ENCODE measurements at places on chromosomes 3 and 15.

DNA sequence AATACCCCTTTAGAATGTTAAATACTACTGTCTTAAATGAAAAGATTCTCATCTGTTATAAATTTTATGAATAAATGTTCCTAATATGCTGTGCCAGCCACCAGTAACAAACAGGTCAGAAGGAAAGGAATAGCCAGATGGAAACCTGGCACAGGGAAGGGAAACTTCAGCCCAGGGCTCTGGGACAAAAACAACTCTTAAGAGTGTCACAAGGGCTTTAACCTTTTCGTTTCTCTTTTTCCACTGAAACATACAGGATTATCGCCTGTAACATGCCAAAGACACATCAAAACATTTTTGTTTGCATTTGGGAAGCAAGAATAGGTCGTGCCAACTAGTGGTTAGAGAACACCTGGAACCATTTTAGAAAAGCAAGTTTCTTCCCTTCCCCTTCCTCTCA lies 109.0 kb upstream of the NEDD4 start:
- DNase-seq, result no peak

DNA sequence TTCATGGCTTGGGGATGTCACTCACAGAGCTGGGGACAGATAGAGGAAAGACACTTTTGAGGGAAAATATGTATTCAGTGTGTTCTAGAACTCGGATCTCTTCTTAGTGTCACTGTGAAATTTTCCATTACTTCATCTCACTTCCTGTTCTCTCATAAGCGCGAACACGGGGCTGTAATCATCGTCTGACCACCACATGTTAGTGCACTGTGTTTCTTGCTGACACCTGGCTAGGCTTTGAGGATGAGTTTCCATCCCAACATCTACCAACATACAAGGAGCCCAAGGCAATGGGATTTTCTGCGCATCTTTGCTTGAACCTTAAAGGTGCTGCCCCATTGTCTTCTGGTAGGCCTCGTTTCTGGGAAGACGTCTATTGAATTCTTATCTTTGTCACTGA lies 84.0 kb downstream of the LIPC start:
- DNase-seq, result no peak

DNA sequence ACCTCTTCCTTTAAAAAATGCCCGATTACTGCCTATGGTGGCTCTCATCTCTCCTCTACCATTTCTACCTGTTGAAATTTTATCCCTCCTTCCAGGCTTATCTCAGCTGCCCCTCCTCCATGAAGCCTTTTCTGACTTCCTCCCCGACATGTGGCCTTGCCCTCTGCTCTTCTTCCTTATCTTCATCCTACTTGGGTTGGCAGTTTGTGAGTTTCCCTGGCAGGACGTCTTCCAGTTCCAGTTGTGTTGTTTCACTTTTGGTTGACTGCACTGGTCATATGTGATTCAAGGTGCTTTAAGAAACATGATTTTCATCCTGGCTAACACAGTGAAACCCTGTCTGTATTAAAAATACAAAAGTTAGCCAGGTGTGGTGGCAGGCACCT lies 4.4 kb downstream of the DLL4 start:
- DNase-seq, result no peak

DNA sequence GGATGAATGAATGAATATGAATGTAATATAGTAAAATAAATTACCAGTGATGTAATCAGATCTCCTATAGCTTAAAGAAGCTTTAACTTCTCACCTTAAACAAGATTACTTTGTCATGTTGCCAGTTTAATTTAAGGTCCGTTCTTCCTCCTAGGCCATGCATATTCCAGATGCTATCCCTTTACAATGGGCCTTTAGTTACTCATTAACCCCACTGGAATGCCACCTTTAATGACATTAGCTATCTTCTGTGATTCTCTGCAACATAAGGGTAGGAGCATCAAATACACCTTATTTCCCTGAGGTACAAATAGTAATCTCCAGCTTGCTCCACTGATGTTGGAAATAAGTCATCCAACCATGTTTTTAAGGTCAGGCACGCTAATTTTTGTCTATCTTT lies 63.0 kb upstream of the TIMP4 start:
- no peak for DNase-seq

DNA sequence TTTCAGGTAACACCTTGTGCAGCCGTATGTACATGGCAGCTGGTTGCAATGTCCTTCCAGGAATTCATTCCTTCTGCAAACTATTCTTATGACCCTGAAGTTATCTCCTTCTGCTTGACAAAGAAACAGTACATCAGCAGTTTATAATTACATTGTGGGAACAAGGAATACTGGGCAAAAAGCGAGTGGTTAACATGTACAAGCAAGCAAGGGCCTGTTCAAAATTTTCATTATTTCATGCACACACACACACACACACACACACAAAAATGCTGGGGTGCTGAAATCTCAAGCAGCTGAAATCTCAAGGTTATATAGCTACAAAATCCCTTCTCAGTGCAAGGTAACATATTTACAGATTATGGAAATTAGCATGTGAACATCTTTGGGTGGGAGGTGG lies 30.7 kb downstream of the GTPBP8 start:
- no peak for DNase-seq

Data from hematopoietic multipotent progenitor cell treated with erythropoietin and hydrocortisone succinate and interleukin-3 and kit ligand, for 15 days (in vitro differentiated cells).